ENCODE measurements at places on chromosomes 5 and 9.
A peak's percentile ranks its signal among the peaks of the same experiment; 100 is the strongest.

GRCh38 chr9:102587281-102587680, 407.9 kb upstream of the CYLC2 start:
- no peak for DNase-seq

- DNase-seq: no peak
Observed at GRCh38 chr5:178580271-178580955, 9.8 kb downstream of the COL23A1 start.

GRCh38 chr5:122741681-122742080, 33.2 kb upstream of the SNX2 start:
- DNase-seq: no peak

DNA sequence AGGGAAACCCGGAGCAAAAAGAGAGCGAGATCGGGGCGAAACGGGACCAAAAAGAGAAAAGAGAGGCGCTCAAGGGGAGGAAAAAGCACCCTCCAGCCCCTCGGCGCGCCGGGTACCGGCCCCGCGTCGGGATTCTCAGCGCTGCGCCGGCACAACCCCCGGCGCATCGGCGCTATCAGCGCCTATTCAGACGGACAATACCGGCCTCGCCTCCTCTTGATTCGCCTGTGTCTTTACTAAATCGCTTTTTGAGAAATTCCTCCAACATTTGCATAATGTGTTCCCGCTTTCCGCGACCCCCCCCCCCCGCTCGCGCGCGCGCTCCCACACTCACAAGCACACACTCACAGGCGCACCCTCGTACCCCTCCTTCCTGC, 578 bp downstream of the LHX6 start:
- no peak for DNase-seq

DNA sequence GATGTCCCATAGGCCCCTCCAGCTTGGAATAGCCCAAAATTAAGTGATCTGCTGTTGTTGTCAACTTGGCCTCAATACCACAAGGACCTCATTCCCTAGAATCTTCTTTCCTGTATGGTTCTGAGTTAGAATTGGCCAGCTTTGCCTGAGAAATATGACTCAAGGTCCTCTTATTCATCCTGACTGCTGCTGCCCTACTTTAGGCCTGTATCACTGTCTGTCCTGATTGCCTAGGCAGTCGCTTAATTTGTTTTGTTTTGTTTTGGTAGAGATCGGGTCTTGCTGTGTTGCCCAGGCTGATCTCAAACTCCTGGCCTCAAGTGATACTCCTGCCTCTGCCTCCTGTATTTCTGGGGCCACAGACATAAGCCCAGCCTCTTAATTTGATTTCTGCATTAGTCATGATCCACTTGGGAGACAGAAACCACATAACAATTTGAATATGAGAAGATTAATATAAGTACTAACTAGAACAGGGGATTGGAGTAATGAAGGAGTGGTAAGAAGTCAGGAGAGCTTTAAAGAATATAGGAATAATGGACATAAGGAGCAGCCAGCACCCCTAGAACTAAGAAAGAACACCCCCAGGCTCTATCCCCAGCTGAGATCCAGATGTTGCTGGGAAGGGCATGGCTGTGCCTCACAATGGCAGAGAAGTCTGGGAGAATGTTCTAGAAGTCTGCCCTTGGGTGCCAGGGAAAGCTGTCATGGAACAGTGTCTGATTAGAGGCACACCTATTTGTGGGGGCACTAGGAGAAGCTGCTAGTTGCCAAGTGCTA, 4.6 kb downstream of the TEX53 start:
- DNase-seq: peak; percentile 10

DNA sequence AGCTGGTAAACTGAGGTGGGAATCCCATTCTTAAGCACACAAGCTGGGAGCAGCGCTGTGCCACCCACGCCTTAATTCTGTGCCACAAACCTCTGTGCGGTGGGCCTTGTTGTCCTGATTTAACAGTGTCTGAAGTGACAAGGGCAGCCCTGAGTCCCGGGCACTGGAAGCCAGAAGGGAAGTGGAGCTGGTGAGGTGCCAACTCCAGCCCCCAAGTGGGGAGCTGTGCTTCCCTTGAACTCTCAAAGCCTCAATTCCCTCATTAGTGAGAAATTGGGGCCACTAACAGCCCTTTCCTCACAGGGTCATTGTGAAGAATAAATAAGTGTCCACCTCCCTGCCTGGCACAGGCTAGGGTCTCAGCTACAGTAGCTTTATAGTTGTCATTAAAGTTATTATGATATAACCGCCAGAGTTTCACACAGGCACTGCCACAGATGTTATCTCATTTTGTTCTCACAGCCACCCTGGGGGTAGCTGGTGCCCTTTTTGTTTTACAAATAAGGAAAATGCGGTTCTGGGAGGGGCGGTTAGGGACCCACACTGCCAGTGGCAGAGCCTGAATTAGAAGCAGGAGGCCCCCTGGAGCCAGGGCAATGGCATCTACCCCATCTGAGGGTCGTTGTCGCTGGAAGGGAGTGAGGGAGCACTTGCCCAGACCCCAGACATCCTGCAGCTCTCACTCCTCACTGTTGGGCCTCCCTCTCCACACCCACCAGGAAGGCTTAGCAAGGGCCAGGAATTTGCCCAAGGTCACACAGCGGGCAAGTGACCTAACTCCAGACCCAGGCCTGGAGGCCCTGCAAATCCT, 2.1 kb upstream of the TLX3 start:
- DNase-seq: no peak

- DNase-seq: no peak
Observed at GRCh38 chr5:51488803-51489642, 105.8 kb downstream of the ISL1 start.

DNA sequence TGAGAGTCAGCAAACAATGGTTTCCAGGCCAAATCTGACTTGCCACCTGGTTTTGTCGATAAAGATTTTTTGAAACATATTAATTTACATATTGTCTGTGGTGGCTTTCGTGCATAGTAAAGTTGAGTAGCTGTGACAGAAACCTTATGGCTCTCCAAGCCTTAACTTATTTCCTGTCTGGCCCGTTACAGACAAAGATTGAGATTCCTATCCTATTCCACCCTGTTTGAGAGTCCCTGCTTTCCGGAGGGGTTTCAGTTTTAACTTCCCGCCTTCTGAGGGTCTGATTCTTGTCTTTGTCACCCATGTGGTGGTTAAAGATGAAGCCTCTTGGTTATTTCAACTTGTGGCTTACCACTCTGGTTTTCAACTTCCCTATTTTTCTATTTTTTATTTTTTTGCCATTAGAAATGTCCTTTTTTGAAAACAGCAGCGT, 11.4 kb downstream of the OTULIN start:
- peak; percentile 26 for DNase-seq

DNA sequence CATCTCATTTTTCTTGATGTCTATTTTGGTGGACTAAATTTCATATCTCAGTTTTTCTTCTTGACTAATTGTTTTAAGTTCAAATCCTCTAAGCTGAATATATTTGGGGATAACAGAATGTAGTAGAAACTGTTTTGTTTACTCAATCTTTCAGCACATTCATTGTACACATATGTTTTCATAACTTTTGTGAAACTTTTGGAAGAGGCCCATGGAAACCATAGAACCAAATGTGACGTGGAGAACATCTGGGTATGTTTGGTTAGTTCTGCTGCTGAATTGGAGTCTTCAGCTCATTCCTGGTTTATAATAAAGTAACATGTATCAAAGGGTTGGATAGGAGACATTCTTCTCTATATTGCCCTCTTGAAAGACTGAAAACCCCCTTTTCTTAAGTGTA, 88.4 kb downstream of the CCDC171 start:
- DNase-seq: no peak

GRCh38 chr5:2912741-2913140, 161.3 kb upstream of the IRX2 start:
- no peak for DNase-seq

GRCh38 chr9:99851500-99851822, 29.8 kb downstream of the NR4A3 start:
- DNase-seq: peak; percentile 53

GRCh38 chr9:36559036-36559695, 13.5 kb upstream of the MELK start:
- DNase-seq: no peak

DNA sequence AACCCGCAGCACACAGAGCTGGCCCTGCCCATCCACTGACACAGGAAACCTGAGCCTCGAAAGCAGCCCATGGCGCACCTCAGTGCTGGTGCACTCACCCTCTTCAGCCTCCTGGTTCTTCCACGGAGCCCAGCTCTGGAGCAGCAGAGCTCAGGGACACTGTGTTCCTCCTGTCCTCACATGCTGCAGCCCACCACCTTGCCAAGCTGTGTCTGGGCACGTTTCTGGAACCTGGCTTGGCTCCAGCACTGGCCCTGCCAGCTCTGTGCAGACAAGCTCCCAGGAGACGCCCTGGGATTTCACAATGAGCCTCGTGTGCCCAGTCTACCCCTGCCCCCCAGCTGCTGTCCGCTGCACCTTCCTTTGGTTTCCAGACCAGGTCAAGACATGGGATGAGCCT, 119.5 kb downstream of the SYK start:
- DNase-seq: no peak

DNA sequence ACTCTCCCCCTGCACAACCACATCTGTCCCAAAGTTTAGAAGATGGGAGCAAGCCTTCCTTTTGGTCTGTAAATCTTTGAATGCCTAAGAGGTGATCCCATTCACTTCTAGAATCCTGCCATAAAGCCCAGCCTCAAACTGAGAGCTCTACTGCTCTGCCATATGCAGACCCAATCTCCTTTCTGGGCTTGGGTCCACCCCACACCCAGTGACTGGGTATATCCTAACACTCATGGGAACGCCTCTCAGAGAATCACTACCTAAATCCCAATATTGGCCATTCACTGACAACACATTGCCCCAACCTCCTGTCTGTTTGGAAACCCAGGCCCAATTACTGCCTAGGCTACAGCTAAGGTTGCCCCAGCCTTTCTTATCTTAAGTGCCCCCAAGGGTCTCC, 90.7 kb downstream of the MAMDC2 start:
- no peak for DNase-seq

DNA sequence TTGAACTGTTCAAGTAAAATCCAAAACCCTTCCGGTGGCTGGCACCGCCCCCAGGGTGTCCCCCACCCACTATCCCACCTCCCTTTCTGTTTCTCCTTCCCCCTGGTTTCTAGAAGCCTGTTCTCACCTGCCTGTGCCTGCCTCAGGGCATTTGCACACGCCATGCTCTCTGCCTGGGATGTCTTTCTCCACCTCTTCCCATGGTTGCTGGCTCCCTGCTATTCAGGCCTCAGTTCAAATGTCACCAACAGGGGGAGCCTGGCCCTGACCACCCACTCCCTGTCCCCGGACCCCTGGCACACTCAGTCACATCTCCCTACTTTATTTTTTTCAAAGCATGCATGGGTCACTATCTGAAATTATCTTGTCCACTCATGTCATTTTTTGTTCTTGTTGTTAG, 39.9 kb upstream of the EEIG1 start:
- DNase-seq: no peak

DNA sequence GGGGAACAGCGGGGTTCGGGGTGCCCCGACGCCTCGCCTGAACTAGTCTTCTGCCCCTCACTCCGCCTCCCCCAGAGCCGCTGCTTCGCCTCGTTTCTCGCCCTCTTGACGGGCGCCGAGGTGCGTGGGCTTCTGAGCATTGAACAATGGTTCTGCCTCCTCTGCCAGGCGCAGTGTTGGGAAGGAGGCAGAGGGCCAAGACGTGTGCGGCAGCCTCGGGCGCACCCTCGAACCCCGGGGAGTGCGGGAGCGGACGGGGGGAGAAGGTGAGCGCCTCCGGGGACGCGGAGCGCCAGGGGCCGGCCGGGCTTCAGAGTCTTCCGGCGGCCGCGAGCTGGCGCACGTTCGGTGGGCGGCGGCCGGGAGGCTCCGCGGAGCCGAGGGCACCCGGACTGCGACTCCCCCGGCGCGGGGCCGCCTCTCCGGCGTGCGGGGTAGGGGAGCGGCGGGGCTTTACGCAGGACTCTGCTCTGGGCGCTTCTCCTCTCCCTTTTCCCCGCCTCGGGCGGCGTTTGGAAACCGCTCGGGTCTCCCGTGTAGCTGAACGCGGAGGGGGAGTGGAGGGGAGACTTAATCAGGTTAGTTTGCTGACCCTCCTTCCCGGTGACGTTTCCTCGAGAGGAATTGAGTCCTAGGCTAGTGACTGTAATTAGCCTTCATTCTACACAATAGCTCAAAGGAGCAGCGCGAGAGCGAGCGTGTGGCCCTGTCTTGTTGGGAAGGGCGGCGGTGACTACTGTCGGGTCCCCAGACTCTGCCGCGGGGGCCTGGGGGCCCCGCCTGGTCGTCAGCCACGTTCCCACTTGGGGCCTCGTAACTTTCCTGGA, 1.1 kb downstream of the VLDLR start:
- no peak for DNase-seq

GRCh38 chr9:118128313-118128712, 424.1 kb downstream of the TLR4 start:
- no peak for DNase-seq

DNA sequence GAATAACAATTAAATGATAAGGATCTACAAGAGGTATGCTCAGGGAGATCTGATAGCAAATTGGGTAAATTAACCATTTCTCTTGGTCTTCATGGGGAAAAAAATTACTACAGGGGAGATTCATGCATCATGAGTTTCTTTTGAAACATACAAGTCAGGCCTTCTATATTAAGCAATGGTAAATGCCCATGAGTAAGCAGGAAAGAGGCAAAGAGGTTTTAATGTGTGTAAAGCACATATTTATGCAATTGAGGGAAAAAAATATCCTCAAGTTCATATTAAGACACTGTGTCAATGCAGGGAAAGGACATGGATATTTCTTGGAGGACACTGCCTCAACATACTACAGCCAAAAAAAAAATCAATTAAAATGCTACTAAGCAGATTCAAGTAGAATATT, 73.4 kb upstream of the NR4A3 start:
- no peak for DNase-seq

- DNase-seq: no peak
Observed at GRCh38 chr5:159100782-159101646, 1.3 kb upstream of the EBF1 start.

DNA sequence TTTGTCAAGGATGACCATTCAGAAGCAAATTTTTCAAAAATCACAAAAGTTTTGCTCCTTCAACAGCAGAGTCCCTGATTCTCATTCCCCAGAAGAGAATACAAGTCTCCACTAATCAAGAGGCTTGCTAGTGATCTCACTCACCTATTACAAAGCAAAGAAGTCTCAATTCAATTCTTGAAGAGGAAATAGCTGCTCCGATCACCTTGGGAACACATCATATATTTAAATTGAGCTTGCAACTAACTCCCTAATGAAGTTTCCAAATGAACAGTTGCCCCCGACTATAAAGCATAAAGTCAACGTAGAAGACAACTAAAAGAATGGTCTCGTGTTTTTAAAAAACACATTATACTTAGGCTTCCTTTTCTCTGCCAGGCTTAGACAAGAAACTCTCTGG, 1.6 kb downstream of the LIFR start:
- DNase-seq: no peak

- no peak for DNase-seq
Observed at GRCh38 chr5:173495225-173495904, 121.1 kb downstream of the BOD1 start.

GRCh38 chr9:82490019-82490499, 501.5 kb downstream of the SPATA31D1 start:
- DNase-seq: no peak

GRCh38 chr5:146818822-146819221, 59.7 kb downstream of the PPP2R2B start:
- DNase-seq: no peak
